ENCODE measurements at places on chromosomes 3 and 15.

DNA sequence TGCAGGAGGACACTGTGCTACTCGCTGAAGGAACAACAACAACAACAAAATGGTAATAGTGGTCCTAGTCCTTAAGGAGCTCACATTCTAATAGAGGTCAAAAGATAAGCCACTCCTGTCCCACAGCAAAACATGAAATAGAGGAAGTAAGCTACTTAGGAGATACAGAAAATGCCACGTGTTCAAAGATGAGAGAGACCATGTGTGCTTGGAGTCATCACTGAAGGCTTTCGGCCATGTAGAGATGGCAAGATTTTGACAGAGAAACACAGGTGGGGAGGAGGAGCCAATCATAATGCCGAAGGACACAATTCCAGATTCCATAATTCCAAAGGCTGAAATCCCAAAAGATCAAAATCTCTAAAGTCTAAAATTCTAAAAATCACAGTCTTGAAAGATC is 24.8 kb upstream of the RIOX2 start:
- DNase-seq, result no peak

DNA sequence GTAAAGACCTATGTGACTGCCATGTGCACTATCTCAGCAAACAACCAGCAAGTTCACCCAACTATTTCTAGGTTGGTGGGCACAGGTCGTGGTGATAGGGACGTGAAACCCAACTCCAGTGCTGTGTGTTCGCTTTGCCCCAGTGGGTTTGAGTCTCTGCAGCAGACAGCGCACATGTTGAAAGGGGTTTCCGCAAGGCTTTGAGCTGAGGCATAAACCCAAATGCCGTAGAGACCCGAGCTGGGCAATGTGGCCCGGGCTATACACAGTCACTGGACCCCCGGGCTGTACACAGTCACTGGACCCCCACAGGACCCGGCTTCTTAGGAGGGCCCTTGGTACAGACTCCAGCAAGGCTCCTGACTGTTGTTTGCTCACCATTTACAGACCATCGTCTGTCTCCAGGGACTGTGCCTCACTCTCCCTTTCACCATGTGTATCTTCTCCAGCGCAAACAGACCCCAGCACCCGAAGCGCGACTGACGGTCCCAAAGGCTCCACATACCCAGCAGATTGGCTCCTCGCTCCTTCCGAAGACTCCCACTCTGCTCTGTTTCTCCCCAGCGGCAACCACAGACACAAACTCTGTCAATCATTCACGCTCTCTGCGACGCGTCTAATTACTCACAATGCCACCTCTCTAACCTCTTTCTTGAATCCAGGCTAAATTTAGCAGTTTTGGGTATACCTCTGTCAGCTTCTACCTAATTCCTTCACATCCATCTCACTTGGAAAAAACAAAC is 31.2 kb downstream of the PCSK6 start:
- no peak for DNase-seq

GRCh38 chr3:1664266-1664665 is 434.4 kb upstream of the CNTN4 start:
- no peak for DNase-seq

- peak; percentile 10 for DNase-seq
Measured at GRCh38 chr3:188400494-188401243, 246.7 kb downstream of the LPP start.

GRCh38 chr15:68258692-68259091 is 18.9 kb upstream of the FEM1B start:
- DNase-seq, result peak; percentile 8

GRCh38 chr3:132569580-132569979 is 27.5 kb upstream of the ACKR4 start:
- no peak for DNase-seq

DNA sequence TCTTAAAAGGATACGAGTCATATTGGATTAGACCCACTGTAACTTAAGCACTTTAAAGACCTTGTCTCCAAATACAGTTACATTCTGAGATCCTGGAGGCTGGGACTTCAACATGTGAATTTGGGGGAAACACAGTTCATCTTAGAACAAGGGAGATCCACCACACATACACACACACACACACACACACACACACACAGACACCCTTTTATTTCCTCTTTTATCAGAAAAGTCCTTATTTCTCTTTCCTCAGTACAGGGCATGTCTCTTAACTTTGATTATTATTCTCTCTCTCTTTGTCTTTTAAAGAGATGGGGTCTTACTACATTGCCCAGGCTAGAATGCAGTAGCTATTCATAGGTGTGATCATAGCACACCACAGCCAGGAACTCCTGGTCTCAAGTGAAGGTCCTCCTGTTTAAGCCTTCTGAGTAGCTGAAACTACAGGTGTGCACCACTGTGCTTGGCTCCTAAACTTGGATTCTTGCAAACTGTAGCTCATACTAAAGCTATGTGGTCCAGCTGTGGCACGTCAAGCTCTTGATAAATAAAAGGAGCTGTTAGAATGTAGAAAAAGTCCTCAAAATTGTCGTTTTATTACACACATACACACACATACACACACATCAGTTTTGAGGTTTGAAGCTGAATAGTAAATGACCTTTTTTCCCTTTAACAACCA is 7.4 kb downstream of the GOLM2 start:
- no peak for DNase-seq
